ENCODE measurements at places on chromosomes 5 and 9. TPM values are rescaled to one million over a fixed set of nuclear protein-coding genes. Genes with fewer than 3 reads are reported as not detected.

GRCh38 chr5:6202968-6203365 lies 175.4 kb downstream of the MED10 start:
- DNase-seq: no peak

DNA sequence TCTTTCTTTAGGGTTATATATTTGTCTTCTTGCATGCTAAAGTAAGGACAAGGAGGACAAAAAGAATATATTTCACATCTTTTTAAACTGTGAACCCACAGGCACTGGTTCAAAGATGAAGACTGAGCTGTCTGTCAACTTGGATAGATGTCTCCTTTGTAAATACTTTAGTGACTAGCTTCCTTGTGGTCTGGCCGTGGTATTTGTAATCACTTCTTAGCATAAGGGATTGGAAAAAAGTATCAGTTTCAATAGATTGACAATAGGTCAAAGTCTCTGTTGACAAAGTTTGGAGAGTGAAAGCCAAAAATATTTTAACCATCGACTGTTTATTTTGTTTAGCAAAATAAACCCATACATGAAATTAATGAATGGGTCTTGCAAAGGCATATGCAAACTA lies 91.4 kb downstream of the TMEM167A start:
- no peak for DNase-seq

- DNase-seq: no peak
These were observed 44.8 kb downstream of the RALGPS1 start for GRCh38 chr9:126959336-126959735.

DNA sequence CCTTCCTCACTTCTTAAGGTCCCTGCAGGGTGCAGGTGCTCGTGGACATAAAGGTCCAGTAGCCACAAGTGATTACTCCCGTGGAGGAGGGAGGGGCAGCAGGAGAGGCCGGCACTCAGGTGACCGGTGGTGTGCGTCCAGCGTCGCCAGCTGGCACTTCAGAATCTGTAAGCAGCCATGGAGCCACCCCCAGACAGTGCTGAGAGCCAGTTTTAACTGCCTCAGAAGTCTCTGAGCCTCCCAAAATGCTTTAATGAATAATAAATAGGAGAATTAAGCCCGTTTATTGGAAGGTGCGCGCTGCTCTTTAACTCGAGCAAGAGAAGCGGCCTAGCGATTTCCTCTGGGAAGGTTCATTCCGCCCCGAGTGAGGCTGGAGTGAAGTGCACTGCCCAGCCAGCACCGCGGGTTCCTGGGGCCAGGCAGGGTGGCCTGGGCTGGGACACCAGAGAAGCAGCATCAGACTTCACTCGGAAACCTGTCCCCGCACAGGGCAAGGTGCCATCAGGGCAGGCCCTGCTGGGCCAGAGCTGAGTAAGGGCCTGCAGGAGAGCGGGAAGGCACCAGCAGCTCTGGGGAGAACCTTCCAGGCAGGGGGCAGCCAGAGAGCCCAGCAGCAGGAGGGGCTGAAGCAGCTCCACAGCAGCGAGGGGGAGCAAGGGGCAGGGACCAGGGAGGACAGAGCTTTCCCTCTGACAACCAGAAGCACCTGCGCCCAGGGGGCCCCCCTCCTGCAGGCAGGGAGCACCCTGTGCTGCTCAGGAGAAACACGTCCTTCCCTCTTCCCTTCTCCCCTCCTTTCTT lies 61.2 kb downstream of the VAV2 start:
- DNase-seq: no peak

DNA sequence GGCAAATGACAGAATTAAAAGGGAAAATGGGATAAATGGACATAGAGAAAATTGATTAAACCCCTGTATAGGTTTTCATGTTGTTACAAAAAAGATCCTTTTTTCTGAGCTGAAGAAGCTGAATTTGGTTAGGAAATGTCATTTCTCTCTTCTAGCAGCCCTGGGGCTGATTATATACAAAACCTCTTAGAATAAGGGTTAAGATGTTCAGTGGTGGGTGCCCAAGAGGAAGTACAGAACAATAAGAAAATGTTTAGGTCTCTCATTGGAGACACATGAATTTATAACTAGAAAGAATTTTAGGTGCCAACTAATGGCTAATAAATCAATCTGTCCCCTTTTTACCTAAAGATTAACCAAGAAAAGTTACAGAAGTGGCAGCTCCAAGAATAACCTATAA lies 14.2 kb downstream of the ABHD17B start:
- no peak for DNase-seq

DNA sequence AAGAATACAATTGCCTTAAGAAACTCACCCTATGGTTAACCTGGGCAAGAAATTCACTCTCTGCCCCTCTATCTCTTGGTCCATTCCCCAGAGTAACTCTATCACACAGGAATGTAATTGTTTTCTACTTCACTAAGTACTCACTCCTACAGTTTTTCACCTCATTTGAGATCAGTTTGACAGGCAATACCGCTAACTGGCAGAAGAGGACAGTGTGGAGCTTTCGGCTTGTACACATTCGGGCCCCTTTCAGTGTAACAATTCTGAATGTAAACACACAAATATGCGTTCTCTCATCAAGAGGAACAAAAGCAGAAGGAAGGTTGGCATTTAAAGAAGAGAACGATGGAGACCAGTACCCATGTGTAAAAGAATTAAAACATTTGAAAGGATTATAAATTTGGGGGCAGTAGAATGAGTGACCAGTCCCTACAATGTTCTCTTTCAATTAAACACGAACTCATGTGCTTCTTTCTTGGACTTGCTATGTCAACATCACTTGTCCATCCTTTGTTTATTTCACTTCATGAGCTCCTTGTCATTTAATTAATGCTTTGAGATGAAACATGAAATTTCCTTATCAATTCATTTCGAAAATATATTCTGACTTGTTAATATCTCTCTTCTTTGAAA lies 188.5 kb upstream of the GRAMD2B start:
- peak; percentile 50 for DNase-seq

- DNase-seq: no peak
These were observed 64.0 kb upstream of the TUSC1 start for GRCh38 chr9:25742256-25742655.

DNA sequence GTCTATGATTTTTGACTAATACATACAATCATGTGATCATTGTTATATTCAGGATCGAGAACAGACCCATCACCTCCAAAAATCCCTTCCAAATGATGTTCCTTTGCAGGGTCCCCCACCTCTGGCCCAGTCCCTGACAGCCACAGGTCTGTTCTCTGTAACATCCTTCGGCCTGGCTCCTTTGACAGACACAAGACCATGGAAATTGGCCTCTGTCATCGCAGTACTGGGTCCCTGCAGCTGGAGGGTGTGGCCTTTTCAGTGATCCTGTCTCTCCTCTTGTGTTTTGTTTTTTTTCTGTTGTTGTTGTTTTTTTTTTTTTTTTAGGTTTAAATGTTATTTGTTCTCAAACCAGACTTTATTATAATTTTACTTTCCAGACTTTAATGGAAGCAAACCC lies 27.4 kb upstream of the ANKRD33B start:
- no peak for DNase-seq

GRCh38 chr5:138408023-138408422 lies 30.8 kb upstream of the REEP2 start:
- no peak for DNase-seq

- DNase-seq: no peak
These were observed 250.9 kb downstream of the YTHDC2 start for GRCh38 chr5:113764382-113764781.

GRCh38 chr5:1120236-1120999 lies 8.6 kb upstream of the SLC12A7 start:
- DNase-seq: no peak

STARD4 gene
- 26.2 TPM for polyA plus RNA-seq

RASEF gene
- polyA plus RNA-seq: 5.2 TPM

QSOX2 gene
- polyA plus RNA-seq: 10.3 TPM

HACD4 gene
- polyA plus RNA-seq: 4.3 TPM

KIF24 gene
- polyA plus RNA-seq: 0.71 TPM

MOB3B gene
- polyA plus RNA-seq: 1.6 TPM

RBM18 gene
- 5.5 TPM for polyA plus RNA-seq

C6 gene
- 2.4 TPM for polyA plus RNA-seq

MTAP gene
- 10.0 TPM for polyA plus RNA-seq

PRRX2 gene
- polyA plus RNA-seq: 3.8 TPM

CD14 gene
- polyA plus RNA-seq: 357 TPM
